ENCODE measurements at places on chromosomes 12 and 14.
A peak's percentile ranks its signal among the peaks of the same experiment; 100 is the strongest.

DNA sequence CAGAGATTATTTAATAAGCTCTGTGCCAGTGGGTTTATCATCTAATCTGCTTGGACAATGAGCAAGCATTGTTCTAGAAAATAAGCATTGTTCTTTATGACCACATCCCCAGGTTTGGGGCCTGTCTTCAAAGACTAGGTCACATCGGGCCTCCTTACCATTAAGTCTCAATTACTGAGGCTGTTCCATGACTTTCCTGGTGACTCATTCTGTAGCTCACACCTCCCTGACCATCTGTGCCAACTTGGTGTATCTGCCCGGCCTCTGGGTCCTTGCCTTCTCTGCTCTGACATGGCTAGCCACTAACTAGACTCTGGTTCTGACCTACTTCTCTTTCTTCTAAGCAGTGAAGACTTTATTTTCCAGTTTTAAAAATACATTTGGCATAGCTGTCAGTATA lies 44.4 kb upstream of the PLEKHA5 start:
- no peak for DNase-seq

GRCh38 chr14:78627114-78627513 lies 456.9 kb downstream of the NRXN3 start:
- DNase-seq: no peak

DNA sequence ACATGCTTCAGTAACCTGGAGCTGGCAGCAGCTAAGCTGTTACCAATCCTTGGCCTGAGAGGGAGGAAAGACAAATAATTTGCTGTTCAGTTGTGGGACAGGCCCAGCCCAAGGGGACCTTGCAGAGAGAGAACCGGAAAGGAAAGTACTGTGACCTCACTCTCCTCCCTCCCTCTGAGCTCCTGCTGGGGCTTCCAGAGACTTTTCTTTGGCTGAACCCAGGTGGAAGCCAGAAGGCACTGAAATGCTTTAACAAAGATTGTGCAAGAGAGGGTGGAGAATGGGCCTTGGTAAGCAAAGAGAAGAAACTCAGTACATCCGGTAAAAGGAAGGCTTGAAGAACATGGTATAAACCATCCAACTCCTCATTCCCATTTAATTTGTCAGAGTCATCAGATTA lies 457.1 kb downstream of the GLT1D1 start:
- no peak for DNase-seq

- DNase-seq: no peak
Measured at GRCh38 chr14:75630695-75631452, 29.8 kb downstream of the ERG28 start.

DNA sequence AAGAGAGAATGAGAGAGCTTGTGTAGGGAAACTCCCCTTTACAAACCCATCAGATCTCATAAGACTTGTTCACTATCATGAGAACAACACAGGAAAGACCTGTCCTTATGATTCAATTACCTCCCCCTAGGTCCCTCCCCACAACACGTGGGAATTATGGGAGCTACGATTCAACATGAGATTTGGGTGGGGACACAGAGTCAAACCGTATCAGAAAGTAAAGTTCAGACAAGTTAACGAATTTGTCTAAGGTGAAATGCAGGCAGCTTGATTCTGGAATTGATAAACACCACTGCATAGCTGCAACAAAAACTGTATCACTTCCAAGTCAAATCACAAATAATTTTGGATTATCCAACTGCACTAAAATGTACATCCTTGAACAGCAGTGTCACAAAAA lies 47.4 kb downstream of the FOXN3 start:
- no peak for DNase-seq

DNA sequence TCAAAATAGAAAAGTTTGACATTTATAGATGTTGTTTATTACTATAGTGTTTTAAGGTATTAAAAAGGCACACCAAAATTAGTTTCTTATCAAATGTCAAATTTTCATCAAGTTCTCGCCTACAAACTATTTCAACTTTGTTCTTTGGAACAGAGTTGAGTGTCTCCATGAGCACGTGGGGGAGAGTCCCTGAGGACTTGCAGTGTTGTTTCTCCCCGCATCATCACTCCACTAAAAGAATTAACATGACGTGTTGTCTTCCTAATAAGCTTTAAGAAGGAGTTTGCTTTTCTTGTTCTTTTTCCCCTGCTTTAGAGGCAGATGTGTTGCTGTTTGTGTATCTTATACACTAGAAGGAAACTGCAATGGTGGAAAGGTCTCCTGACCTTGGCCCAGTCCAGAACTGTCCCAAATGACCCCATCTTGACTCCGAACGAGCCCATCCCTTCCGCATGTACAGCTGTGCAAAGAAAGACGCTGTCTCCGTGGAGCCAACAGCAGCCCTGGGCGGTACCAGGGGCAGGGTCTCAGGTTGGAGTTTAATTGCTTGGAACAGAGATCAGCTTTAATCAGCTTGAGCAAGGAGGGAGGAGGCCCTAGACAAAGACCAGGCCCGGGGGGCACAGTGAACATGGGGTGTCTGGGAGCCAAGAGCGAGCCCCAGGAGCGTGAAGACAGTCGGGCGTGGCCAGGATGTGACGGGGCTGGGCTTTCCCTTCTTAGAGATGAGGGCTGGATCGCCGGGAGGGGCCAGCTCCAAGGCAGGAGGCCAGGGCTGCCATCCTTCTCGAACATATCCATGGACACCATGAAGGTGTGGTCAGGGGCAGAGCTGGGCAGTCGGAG lies 215.4 kb upstream of the RTL1 start:
- no peak for DNase-seq

GRCh38 chr14:98173305-98173704 lies 1098.7 kb downstream of the BCL11B start:
- DNase-seq: no peak

- DNase-seq: no peak
Measured at GRCh38 chr14:51449681-51450080, 202.0 kb upstream of the FRMD6 start.

GRCh38 chr12:2064071-2064507 lies 11.3 kb downstream of the CACNA1C start:
- DNase-seq: no peak

DNA sequence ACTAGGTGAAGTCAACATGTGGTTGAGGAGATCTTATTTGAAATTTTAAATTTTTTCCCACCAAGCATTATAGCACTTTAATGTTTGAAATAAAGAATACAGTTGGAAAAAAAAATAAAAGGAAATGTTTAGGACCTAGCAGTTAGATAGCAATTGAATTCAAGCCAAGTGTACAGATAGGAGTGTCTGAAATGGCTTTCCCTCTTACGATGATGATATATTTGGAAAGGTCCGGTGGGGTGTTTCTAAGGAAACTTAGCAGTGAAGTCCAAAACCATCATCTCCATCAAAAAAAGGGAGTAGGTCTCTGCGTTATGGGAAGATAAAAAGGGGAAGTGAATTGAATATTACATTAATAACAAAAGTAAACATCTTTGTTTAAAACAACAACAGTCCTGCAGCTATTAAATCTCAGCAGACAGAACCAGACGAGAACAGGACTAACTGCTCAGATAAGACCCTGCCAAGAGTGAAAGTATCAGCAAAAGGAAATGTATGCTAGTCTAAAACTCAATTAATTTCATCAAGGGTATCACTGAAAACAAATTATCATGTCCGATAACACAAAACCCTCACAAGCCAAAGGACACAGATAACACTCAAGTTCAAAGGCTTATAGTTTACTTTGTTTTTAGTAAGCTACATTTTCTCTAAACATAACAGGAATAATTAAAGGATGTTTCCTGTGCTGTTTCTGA lies 242.0 kb downstream of the BMP4 start:
- DNase-seq: no peak

DNA sequence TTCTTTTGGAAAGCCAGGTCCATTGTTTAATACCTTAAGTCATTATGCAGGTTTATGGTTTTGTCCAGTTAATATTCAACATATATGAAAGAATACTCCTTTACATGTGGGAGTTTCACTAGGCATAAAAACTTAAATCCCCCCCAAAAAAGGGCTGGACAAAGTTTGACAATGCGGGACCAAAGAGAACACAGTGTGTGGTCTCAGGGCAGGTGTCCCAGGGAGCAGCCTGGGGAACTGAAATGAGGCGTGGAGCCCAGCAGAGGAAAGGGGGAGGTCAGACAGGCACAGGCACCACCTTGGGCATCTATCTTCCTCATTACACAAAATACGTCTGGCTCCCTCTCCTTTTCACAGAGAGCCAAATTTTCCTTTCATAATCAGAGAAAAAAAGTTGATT lies 22.5 kb downstream of the PKP2 start:
- DNase-seq: no peak

GRCh38 chr12:34599530-34600513 lies 577.5 kb downstream of the ALG10 start:
- no peak for DNase-seq

- no peak for DNase-seq
Measured at GRCh38 chr12:12722435-12723148, 5.4 kb downstream of the CDKN1B start.

- DNase-seq: no peak
Measured at GRCh38 chr12:127562816-127563215, 704.2 kb upstream of the TMEM132C start.

- DNase-seq: no peak
Measured at GRCh38 chr12:116739381-116739887, 1.3 kb downstream of the RNFT2 start.

DNA sequence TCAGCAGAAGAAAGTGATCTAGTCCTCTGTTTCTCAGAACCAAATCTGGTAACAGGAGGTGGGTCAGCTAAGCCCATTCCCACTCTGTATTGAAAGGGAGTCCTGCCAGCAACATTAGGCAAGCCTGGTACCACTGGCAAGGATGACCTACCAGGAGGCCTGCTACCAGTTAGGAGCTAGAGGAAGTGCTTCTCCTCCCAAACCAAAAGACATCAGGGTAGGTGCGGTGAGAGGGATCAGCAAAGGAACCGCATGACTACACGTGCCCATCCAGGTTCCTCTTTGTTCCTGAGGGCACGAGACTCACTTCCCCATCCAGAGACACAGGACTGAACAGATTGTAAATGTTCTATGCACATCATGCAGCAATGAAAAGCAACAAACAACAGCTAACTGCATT lies 2.8 kb downstream of the KLRC4 start:
- DNase-seq: peak; percentile 17

- no peak for DNase-seq
Measured at GRCh38 chr14:104888489-104889374, 23.7 kb downstream of the CEP170B start.

DNA sequence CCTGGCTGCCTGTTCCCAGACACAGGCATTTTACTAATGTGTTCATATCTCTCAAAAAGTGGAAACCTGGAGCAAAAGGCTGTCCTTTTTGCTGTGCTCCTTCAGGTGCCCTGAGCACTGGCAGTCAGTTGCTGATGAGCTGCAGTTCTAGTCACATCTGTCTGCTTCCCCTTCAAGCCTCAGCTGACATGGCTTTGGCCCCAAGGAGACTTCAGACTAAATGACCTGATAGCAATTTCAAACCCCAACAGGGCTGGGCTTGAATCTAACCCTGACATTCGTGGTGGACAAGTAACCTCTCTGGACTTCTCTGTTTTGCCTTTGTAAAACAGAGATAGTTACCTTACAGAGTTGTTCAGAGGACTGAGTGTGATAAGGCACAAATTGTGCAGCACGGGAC lies 5.7 kb downstream of the SERPINA9 start:
- DNase-seq: no peak

DNA sequence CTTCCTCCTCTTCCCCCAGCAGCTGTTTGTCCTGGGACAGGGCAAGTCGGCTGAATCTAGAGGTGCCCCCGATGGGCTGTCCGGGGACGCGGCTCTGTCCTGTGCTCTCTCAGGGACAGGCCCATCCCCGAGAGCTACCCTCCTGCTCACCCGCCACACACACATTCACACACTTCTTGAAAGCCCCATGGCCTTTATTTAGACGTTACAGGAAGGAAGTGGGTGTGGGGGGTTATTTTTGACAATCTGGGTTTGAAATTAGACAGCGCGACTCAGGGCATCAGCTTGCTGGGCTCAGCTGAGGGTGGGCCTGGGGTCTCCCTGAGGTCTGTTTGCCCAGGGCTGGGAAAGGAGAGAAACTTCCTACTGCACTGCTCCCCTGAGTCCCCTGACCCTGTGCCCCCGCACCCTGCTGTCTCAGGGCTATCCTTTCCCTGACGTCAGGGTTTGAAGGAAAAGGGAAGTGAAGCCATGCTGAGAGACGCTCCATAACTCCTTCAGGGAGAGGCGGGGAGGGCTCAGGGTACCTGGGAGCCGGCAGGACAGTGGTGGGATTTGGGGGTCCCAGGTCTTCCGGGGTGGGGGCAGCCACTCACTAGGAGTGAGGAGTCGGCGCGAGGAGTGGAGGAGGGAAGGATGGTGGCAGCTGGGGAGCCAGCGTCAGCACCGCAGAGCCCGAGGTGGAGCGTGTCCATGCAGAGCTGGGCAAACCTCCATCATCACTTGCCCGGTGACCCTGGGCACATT lies 8.1 kb downstream of the PTPN6 start:
- DNase-seq: peak; percentile 84

- no peak for DNase-seq
Measured at GRCh38 chr14:69789118-69789640, 7.9 kb downstream of the SLC10A1 start.

GRCh38 chr12:65368055-65368454 lies 89.6 kb downstream of the MSRB3 start:
- no peak for DNase-seq

DNA sequence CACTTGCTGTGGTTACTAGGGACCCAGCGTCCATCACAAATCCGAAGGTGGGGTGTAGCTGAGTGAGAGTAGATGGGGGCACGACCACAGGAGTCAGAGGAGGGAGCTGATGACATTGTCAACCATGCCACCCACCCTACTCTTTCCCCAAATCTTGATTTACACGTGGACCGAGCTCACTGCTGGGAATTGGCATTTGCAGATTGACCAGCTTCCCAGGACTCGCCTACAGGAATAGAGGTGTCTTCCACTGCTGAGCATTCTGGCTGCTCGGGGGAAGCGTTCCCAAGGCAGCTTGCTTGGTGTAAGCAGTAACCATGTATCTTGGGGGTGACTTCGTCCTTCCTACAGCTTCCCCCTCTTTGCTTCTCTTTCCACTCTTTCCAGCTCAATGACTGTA lies 353 bp upstream of the PTPRR start:
- no peak for DNase-seq

DNA sequence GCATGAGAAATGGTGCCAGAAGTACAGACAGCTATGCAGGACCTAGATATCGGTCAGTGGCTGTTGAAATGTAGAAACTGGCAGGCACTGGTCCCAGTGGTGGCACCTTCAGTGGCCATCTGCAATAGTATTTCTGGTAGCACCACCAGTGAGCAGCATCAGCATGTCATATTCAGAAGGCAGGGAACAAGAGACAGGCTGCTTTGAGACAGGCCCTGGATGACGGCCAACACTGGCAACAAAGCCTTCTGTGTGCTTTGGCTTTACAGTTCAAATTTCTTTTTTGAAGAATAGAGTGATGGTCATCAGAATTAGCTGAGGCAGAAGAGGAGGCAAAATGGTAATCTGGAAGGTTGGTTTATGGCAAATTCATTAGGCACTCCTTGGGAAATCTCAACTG lies 273.4 kb upstream of the SLC16A7 start:
- no peak for DNase-seq

DNA sequence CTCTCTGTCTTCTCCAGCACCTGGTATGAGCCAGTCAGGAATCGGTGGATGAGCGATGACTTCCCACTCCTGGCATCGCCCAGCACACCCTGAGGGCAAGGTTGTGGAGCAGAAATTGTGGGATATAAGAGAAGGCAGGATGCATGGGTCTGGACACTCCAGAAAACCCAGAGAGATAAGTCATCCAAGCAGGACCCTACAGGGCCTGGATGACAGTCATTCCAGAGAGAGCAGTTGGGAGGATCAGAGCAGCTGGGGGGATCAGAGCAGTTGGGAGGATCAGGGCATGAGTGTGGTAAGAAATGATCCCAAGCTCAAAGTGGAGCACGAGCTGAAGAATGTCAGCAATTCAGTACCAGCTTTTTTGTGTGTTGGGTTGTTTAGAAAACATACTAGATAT lies 4.0 kb downstream of the AGAP2 start:
- no peak for DNase-seq

- DNase-seq: no peak
Measured at GRCh38 chr14:81938341-81938740, 404.7 kb upstream of the SEL1L start.
